ENCODE measurements at places on chromosomes 6 and 20. TPM values are rescaled to one million over a fixed set of nuclear protein-coding genes. Genes with fewer than 3 reads are reported as not detected.

Gene RAE1
- total RNA-seq, result 22.8 TPM

GRCh38 chr20:32456869-32457478 is 98.8 kb downstream of the ASXL1 start:
- DNase-seq, result no peak

DNA sequence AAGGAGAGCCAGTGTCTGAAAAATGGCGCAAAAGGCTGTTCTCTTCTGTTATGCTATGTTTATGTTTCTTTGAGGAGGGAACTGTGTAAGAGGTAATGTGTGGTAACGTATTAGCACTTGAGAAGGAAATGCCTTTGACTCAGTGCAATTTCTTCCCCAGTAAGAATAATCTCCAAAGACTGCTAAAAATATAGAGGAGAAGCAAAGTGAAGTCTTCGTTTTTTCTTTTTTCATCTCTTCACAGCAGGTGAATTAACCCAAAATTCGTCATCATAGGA is 47.1 kb upstream of the IFNGR1 start:
- DNase-seq, result no peak

GRCh38 chr20:41009946-41010345 is 18.7 kb upstream of the TOP1 start:
- no peak for DNase-seq

Gene SLC35B3
- 16.6 TPM for total RNA-seq

DNA sequence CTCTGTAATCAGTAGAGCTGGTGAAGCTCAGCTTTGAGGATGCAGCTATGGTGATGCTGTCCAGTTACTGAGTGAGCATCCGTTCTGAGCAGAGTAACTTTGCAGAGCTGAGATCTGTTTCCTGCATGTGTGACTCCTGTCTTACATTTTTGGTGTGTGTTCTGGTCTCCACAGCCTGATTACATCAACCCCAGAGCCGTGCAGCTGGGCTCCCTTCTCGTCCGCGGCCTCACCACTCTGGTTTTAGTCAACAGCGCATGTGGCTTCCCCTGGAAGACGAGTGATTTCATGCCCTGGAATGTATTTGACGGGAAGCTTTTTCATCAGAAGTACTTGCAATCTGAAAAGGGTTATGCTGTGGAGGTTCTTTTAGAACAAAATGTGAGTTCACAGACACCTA is 81.6 kb downstream of the FAM120B start:
- DNase-seq, result no peak

Gene CRISP2
- total RNA-seq, result not detected

DNA sequence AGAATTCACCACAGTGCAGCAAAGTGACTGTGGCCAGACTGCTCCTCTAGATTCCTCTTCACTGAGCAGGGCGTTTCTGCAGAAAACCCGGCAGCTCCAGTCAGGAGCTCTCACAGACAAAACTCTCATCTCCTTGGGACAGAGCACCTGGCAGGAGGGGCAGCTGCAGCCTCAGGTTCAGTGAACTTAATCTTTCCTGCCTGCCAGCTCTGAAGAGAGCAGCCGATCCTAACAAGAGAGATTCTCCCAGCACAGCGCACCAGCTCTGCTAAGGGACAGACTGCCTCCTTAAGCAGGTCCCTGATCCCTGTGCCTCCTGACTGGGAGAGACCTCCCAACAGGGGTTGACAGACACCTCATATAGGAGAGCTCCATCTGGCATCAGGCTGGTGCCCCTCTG is 1065.5 kb downstream of the GRIK2 start:
- DNase-seq, result no peak

Gene PGC
- not detected for total RNA-seq
